Stimulated activated CD4-positive, alpha-beta T cell treated with anti-CD3 and anti-CD28 coated beads, TNF-alpha, amount 100 ng/mL, for 1 hour (primary cell): ENCODE measurements at places on chromosomes 1 and 21.
A peak's percentile ranks its signal among the peaks of the same experiment; 100 is the strongest.

- DNase-seq = no peak
These were observed 17.6 kb downstream of the CTPS1 start for GRCh38 chr1:40997096-40997495.

GRCh38 chr1:33414879-33415278, 16.0 kb downstream of the PHC2 start:
- DNase-seq = no peak

DNA sequence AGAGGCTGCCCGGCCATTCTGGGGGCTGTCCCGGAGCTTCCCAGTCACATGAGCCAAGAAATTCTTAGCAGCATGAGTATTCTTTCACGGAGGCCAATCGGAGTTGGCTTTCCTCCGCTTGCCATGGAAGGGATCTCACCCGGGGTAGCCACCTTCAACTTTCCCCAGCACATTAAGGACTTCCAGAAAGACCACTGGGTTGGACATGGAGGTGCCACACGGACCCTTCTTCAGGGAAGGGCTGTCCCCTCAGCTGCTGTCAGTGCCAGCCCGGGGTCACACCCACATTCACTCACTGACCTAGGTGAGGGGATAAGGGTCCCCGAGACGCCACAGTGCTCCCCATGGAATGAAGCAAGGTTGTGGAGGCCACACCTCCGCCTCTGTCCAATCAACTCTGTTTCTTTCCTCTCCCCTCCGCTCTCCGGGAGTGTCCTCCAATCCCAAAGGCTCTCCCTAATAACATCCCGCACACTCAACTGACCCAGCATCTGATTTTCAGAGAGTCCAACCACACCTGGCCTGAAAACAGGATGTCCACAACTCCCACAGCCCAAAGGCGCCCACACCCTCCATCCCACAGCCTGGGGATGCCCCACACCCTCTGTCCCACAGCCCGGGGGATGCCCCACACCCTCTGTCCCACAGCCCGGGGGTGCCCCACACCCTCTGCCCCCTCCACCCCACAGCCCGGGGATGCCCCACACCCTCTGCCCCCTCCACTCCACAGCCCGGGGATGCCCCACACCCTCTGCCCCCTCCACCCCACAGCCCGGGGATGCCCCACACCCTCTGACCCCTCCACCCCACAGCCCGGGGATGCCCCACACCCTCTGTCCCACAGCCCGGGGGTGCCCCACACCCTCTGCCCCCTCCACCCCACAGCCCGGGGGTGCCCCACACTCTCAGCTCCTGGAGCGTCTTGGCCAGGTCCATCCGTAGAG, 19.4 kb downstream of the RSPH1 start:
- no peak for DNase-seq

GRCh38 chr1:39653546-39654031, 14.1 kb upstream of the HEYL start:
- DNase-seq = peak; percentile 52

GRCh38 chr1:89578946-89579684, 53.8 kb upstream of the LRRC8C start:
- DNase-seq = no peak

GRCh38 chr1:247681288-247681897, 1.9 kb upstream of the OR13G1 start:
- no peak for DNase-seq

DNA sequence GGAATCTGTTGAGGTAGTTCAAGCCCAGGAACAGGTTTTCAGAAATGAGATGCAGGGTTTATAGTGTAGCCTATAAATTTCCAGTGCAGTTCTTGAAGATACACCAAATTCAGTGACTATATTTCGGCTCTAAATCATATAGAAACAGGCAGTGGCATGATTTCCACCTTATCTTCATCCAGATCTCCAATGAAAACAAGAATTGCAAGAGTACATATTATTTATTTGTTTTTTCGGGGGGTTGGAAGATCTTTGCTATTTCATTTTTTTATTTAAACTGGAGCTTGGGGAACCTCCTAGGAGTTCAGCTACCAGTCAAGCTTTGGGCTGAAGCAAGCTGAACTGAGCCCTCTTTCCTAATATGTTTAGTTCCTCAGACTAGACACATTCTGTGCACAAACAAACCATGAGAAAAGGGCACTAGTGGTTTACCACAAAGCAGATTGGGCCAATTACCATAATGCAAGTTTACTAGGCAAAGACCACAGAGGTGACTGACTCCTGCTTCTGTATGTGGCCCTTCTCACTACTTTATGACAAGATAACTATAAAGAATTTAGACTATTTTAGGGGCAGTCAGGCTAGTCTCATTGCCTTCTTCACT, 68.5 kb downstream of the RGS2 start:
- no peak for DNase-seq

- no peak for DNase-seq
These were observed 356.5 kb upstream of the PTBP2 start for GRCh38 chr1:96365076-96365475.

- no peak for DNase-seq
These were observed 52.2 kb downstream of the PUM1 start for GRCh38 chr1:31013187-31013864.

- no peak for DNase-seq
These were observed 100.2 kb downstream of the SPATA46 start for GRCh38 chr1:162276493-162276892.

DNA sequence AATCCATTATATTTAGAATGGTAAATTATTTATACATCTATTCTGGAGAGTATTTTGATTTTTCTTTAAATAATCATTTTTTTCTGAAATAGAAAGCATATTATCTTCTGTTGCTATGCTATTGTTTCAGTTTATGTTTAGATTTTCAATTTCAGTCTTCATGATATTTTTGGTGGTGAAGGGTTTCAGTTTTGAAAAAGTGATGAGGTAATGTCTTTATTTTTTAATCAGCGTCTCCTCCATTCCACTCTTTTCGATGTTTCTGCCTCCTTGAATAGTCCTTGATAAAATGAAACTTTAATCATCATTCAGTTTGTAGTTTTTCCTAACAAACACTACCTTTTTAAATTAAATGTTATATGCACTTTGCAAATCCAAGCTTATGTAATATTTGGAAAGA, 428.6 kb downstream of the PTPRC start:
- DNase-seq = no peak

- no peak for DNase-seq
These were observed 33.7 kb upstream of the CACYBP start for GRCh38 chr1:174966008-174966572.

- DNase-seq = no peak
These were observed 90.6 kb downstream of the SDCCAG8 start for GRCh38 chr1:243346468-243346867.
